Activated CD8-positive, alpha-beta memory T cell treated with anti-CD3 and anti-CD28 coated beads, Interleukin-2, amount 10 ng/mL, durations not matched to agents 7 days and 5 days (primary cell): ENCODE measurements at places on chromosomes 12 and 14. TPM values are rescaled to one million over a fixed set of nuclear protein-coding genes. Genes with fewer than 3 reads are reported as not detected.
A peak's percentile ranks its signal among the peaks of the same experiment; 100 is the strongest.

Gene KRT73
- total RNA-seq, result not detected

Gene SLC38A6
- total RNA-seq, result 8.1 TPM

Gene COCH
- total RNA-seq, result 1.9 TPM

Gene PCED1B
- 44.3 TPM for total RNA-seq

Gene RARG
- total RNA-seq, result 38.8 TPM

DNA sequence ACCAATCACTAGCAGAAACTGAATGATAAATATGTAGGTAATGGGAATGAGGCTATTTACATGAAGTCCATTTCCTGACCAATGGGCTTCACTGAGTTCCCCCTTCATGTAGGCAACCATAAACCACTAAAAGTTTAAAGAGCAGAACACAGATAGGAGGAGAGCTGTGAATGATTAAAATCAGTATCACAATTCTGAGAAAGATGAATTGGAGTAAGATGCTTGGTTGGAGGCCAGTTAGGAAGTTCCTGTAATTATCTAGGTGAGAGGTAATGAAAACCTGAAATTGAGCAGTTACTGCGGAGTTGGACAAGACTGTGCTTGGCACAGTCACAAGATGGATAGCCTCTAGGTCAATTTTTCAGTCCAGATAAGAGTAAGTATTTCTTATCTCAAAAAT lies 56.6 kb downstream of the GALNT4 start:
- no peak for DNase-seq

GRCh38 chr12:45827974-45828373 lies 98.5 kb downstream of the ARID2 start:
- no peak for DNase-seq

GRCh38 chr14:23528555-23528954 lies 23.0 kb downstream of the ZFHX2 start:
- DNase-seq, result no peak

DNA sequence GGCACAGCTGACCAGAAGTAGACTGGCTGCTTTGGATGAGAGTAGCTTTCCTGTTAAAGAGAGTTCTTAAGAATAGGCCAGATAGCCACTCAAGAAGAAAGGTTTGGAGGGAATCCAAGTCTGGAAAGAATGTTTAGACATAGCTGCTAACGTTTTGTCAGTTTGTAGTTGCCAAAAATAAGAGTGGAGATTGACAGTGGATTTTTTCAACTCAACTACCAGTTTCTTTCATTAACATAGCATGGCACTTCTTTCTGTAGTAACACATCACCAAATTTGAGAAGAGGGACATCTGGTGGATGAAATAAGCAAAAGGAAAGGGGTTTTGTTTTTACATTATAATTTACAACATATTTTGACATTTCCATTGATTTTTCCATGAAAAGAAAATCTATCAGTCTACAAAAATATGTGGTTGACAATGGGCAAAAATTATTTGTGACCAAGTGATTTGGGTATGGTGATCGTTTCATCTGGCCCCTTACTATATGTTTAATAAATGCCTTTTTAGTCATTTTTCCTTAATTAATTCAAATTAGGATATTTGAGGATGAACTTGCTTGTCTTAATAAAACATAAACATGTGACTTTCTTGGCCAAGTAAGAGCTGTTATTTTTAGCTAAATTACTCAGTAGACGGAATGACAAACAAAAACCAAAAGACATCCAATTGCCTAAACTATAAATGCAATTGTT lies 71.1 kb downstream of the PTPRR start:
- no peak for DNase-seq

DNA sequence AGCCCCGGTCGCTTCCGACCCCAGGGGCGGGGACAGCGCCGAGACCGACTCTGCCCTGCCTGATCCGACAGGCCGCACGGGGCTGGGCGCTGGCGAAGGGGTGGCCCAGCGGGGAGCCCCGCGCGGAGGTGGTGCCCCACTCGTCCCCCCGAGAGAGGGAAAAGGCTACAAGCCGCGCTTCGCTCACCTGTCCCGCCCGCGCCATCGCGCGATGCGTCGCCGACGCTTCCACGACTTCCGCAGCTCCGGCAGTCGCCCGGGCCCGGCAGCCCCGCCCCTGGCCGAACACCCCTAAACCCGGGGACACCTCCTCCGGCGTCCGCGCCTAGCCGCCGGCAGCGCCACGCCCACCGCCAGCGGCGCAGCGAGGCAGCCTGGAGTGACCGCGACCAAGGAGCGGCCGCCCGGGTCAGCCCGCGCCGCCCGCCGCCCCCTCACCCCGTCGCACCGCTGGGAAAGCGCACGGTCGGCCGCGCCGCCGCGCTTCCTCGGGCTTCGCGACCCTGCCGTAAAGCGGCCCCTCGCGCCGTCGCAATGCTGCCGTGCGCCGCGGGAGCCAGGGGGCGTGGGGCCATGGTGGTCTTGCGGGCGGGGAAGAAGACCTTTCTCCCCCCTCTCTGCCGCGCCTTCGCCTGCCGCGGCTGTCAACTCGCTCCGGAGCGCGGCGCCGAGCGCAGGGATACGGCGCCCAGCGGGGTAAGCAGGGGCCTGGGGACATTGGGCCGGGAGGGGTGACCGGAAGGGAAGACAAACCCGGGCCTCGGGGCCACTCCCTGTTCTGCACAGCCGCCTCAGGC lies at the start of the genes BAG5 and COA8:
TSS of gene BAG5 (minus strand) at position 229 of the 797 bp plus-strand sequence. CDS start 1,493 bp downstream, outside the sequence.
TSS of gene COA8 (plus strand) at position 532 of the 797 bp plus-strand sequence. CDS start at position 574, 42 bp downstream.
- DNase-seq, result peak; percentile 92

DNA sequence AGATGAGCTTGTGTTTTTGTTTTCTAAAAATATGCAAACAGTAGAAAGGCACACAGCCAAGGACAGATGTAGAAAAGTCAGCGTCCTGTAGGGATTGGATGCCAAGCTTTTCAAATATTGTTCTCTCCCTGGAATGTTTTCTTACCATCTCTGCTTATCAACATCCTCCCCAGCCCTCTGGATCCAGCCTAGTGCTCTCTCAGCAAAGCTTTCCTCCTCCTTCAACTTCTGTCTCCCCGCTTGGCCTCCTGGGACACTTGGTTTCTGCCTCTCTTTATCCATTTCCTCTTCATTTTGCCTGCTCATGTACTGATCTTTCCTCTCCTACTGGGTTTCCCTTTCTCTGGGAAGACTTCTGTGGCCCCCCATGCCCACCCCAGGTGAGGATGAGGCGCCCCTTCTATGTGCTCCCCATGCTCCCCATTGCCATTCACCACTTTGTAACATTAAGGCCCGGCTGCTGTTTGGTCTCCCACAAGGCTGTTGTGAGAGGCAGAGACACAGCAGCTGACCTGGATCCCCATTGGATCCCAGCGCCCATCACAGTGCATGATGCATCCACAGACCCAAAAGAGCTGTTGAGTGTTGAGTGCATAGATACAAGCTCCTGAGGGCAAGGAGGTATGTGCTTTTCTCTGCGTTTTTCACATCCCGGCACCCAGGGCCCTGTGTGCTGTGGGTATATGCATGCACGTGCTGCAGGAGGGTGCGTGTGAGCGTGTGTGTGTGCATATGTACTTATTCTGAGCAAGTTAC lies 38.2 kb downstream of the EVL start:
- peak; percentile 51 for DNase-seq

- DNase-seq, result no peak
Observed at GRCh38 chr12:101685092-101685491, 12.3 kb upstream of the CHPT1 start.

GRCh38 chr14:99177886-99178835 lies 93.8 kb downstream of the BCL11B start:
- DNase-seq, result peak; percentile 16

DNA sequence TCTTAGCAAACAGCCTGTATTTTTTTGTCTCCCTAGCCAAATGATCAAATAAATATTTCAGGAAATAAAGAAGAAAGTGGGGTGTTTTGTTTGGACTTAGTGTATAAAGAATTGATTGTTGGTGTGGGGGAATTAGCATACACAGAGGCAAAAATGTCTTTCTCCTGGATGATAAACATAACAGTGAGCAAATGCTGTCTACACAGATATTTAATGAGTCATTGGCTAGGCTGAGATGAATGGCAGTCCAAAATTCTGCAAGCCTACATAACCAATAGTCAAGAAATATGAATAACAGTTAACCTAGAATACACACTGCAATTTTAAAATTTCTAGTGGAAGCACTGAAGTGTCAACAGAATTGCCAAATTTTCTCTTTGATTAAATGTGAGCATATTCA lies 35.8 kb downstream of the MYF5 start:
- DNase-seq, result no peak

DNA sequence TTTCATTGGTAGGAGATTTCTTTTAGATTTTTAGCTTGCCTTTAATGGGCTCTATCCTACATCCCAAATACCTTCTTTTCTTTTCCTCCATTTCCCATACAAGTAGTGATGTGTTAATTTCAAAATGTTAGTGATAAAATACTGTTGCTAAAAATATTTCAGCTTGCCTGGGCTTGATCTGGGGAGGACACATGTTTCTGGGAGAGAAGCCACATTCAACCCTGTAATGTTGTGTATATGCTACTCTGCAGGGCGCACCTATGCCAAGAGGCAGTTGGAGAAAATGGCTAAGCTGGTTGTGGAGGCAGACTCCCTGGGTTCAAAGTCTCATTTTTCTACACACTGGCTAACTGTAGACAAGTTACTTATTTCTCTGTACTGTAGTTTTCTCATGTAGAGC lies 26.3 kb downstream of the FLRT2 start:
- no peak for DNase-seq

DNA sequence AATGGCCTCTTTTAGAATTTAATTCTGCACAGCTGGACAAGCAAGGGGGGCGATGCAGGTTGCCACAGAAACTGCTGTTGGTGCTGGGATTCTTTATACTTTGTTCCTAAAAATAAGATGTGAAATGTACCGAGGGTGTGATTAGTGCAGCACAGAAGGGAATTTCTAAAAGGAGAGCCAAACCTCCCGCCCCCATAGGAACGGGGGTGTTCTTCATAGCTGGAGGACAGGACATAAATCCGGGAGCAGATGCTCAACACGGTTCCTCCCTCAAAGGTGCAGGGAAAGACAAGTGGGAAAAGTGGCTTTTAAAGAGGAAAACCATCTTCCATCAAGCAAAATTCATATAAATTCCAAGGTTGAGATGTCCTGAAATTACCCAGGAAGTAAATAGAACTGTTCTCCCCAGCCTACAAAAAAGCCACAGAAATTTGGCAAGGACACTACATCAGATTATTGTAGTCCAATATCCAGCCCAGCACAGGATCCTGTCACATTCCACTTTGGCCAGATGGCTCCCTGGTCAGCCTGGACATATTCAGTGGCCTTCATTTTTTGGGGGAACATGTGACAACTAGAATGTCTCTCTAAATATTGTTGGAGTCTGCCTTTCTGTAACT lies 51.4 kb upstream of the TMX1 start:
- no peak for DNase-seq

DNA sequence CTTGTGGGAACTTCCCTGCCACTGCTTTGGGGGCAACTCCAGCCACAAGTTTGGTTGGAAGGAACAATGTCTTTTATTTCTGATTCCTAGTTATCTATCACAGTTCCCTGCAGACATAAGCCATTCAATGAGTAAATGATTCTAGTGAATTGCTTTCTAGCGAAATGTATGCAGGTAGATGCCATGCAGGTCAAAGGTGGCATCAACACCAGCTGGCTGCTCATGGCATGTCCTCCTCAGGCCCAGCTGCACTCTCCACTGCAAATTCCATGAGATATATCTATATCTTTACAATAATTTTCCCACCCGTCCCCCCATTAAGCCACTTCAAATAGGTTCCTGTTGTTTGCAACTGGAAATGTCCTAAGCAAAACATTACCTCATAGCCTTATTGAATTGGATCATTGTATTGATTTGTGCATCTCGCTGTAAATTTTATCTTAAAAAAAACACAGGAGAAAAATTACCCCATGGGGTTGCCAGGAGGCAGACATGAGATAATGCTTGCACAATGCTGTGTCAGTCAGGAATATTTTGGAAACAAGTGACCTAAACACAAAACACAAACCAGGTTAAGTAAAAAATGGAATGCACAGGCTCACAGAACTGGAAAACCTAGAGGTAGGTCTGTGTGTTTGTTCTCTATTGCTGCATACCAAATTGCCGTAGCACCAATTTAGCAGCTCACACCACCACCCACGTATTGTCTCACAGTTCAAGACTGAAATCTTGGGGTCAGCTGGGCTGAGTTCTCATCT lies 32.8 kb upstream of the TXNRD1 start:
- DNase-seq, result no peak

- DNase-seq, result no peak
Observed at GRCh38 chr14:85483037-85483436, 46.9 kb upstream of the FLRT2 start.

GRCh38 chr12:23230899-23231298 lies 605.9 kb downstream of the ETNK1 start:
- DNase-seq, result no peak

GRCh38 chr12:69694123-69694522 lies 5.0 kb downstream of the BEST3 start:
- no peak for DNase-seq

DNA sequence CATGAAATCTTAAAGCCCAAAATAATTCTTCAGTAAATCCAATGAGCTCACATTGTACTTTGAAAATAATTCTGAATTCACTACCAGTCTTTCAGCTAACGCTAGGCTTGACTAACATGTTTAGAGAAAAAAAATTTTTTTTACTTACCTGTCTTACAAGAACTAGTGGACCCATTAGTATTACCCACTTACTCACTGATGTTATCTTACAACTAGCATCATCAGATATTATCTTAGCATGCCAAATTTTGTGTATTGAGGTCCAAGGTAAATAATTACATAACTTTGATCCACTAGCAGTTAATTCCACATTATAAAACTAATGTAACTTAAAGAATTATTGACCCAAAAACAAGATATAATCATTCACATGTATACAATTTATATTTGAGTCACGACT lies 62.7 kb downstream of the SLC41A2 start:
- DNase-seq, result no peak
